Hematopoietic multipotent progenitor cell treated with erythropoietin and hydrocortisone succinate and interleukin-3 and kit ligand, for 6 days (in vitro differentiated cells): ENCODE measurements at places on chromosomes 12 and 14.
A peak's percentile ranks its signal among the peaks of the same experiment; 100 is the strongest.

DNA sequence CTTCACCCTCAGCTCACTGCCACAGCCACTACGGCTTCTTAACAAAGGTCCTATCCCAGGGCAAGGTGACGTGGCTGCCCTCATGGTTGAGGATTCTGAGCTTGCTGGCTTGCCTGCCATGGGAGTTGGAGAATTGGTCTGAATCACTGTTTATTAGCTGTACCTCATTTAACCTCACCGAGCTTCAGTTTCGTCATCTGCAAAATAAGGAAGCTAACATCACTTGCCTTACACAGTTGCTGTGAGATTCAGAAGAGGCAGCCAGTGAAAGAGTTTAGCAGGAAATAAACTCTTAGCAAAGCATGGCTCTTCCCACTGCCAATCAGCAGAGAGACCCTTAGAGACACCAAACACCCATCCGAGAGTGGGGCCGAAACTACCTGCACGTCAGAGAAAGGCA is 90.1 kb upstream of the KCNA1 start:
- peak; percentile 57 for DNase-seq

DNA sequence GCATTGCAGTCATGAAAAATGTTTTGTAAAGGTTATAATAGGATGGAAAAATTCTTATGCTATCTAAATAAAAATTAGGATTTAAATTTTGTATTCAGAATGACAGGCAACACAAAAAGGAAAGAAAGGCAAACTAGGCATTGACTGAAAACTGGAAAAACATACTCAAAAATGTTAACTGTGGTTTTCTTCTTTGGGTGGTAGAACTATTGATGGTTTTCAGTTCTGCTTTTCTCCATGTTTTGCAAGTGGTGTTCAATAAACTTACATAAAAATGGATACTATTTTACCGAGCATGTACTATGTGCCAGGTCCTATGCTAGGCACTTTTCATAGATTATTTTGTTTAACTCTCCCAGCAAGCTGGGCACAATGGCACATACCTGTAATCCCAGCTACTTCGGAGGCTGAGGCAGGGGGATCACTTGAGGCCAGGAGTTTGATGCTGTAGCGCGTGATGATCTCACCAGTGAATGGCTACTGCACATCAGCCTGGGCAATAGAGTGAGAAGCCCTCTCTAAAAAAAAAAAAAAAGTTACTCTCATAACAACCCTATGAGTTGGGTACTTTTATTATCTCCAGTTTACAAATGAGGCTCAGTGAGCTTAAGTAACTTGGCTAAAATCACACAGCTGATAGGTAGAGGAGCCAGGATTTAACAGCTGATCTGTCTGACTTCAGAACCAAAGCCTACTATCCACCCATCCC is 26.3 kb upstream of the TCP11L2 start:
- no peak for DNase-seq

GRCh38 chr12:95096852-95097251 is 23.4 kb upstream of the NR2C1 start:
- no peak for DNase-seq

- DNase-seq, result peak; percentile 29
Observed at GRCh38 chr12:69238589-69239351, 599 bp upstream of the CPSF6 start.

DNA sequence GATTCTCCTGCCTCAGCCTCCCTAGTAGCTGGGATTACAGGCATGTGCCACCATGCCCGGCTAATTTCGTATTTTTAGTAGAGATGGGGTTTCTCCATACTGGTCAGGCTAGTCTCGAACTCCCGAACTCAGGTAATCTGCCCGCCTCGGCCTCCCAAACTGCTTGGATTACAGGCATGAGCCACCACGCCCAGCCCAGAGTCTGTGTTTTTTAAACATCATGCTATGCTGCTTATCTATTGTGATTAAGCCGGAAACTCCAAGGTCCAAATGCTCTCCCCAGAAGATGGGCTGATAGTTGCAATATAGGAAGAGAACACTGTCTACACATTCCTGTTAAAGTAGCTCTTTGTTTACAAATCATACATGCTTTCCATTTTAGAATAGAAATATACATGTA is 30.5 kb upstream of the MAX start:
- DNase-seq, result no peak

DNA sequence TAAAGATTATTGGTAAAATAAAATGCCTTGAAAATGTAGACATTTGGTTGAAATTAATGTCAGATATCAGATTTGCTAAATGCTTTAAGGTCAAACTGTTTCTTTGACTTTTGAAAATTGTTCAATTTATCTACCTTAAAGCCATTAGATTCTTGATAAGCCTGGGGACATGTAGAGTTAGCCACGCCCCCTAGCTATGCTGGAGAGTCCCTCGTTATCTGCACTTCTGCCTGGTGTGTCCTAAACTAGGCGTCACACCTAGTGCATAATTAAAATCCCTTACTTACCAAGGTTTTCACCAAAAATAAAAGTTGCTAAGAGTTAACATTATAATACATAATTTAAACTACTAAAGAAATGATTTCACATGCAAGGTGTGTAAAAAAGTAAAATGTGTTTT is 79.5 kb downstream of the EGLN3 start:
- peak; percentile 57 for DNase-seq

DNA sequence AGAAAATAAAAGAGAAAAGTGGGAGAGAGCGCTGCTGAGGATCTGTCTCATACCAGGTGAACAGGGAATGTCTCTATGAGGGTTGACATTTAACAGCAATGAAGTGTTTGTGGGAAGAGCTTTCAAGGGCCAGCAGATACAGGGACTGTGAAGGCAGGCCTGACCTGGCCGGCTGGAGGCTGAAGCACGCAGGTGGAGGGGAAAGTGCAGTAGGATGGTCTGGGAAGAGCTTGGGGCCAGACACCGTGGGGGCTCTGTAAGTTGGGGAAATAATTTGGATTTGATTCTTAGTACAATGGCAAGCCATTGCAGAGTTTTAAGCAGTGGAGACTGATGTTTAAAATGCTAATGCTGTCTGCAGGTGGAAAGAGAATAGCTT is 23.8 kb upstream of the DHRS2 start:
- no peak for DNase-seq

DNA sequence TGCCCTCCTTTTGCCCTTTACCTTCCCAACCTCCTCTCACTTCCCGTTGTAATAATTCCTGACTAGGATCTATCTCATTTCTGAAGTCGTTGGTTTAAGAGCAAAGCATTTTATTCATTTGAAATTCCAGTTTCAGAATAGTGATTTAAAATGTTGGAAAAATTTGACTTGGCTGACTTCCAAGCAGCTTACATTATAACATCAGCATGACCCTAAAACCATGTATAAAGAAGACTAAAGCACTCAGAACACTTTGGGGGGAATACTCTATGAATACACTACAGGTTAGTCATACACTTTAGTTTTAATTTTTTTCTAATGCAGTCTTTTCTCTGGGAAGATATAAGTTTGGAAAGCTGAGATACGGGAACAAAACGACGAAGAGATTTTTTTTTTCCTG is 161.1 kb downstream of the BTG1 start:
- no peak for DNase-seq

DNA sequence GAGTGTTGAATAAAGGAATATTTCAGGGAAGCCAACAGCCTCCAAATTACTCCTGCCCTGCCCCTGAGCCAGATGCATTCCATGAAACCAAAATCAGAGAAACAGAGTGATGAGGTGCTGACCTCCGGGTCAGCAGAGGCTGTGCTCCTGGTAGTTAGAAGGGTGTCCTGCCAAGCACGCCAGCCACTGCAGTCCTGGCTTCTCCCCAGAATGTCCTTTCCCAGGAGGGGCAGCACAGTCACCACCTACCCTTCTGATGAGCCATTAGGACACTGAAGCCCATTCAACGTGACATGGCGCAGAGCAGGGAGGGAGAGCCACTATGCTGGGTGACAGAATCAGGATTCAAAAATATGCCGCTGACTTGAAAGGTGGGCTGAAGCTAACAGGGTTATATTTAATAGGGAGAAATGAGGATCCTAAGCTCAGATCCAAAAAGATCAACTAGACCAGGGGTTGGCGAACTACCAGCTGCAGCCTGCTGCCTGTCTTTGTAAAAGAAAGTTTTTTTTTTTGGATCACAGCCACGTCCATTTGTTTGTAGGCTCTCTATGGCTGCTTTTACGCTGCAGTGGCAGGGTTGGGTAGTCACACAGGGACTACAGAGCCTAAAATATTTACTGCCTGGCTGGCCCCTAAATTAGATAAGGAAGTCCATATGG is 34.5 kb upstream of the PLEK2 start:
- DNase-seq, result no peak

DNA sequence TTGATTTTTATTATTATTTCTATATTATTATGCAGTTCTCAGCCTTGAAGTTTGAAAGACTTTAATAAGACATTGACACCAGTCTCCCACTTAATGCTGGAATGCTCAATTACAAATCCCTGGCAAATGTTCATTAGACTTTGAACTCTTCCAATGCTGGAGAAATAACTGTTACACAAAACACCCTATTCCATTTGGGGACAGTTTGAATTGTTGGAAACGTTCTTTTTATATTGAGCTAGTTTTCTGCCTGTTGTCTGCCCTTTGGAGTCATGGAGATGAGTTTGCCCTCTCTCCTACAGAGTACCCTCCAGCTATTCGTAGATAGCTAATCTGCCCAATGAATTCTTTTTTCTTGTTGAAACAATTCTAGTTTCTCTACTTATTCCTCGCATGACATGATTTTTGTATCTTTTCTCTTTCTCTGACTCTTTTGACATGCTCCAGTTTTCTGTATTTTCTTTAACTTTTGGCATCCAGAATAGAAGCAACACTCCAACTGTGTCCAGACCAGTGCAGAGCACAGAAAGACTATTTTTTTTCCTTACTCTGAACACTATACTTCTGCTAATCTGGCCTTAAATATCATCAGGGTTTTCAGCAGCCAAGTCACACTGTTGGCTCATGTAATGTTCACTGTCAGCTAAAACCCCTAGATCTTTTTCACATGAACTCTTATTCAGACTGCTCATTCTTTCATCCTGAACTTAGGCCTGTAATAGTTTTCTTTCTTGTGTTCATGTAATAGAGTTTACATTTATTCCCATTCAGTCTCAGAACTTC is 379.3 kb downstream of the RAD51B start:
- DNase-seq, result no peak

DNA sequence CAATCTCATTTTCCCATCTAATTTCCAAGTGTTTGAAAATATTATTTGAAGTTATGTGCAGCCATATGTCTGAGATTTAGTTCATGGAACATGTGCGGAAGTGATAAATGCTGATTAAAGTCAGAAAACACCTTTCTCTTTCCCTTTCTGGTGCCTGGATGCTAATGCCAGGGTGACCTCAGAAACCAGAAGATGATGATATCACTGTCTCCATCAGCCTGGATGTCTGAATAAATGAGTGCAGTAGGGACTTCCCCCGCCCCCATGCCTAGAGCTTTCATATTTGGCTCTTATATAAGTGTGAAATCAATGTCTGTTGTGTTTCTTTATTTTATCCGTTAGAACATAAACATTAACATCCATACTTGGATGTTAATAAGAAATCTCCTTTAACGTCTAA is 261.9 kb upstream of the LRIG3 start:
- DNase-seq, result no peak

GRCh38 chr12:101108130-101108529 is 101.9 kb downstream of the SLC5A8 start:
- DNase-seq, result no peak

- DNase-seq, result no peak
Observed at GRCh38 chr12:63930971-63931370, 86.5 kb downstream of the SRGAP1 start.
